DMS153 (cell line): ENCODE measurements at places on chromosomes 4 and X.

DNA sequence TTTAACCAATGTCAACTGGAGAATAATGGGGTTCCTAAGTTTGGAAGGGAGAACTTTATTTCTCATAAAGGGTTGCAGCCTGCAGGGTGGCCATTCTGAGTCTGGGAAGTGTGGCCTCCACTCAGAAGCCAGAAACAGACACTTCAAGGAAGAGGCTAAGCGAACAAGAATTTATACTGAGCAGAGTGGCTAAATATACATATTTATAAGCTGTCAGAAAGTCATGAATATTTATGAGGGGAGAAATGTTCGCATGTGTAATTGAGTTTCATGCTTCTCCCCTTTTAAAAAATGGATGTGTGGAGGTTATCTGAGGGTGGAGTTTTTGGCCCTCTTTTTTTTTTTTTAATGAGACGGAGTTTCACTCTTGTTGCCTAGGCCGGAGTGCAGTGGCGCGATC, 78.1 kb upstream of the PLAC8 start:
- no peak for DNase-seq

DNA sequence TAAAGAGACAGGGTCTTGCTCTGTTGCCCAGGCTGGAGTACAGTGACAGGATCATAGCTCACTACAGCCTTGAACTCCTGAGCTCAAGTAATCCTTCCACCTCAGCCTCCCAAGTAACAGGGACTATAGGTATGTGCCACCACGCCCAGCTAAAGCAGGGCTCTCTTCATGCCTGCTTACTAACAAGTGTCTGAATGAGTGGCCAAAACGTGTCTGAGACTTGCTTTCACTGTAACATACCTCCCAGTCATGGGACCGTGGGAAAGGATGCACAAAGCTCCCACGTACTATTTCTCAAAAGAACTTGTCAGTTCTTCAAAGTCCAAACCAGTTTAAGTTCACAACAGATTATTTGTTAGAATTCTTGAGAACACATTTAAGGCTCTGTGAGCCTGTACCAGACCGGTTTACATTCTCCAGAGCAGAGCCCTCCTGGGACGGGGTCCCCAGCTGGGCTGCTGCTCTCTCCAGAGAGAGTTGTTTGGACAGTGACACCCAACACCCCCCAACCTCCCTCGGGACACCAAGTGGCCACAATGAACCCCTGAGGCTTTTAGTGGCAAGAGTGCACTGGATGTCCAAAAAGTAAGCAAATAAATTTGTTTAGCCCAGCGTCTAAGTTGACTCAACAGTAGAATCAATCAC, 24.1 kb downstream of the SH3KBP1 start:
- no peak for DNase-seq

GRCh38 chrX:54807524-54808108, at the start of gene MAGED2:
MAGED2 (plus strand) TSS chrX:54807745; CDS start chrX:54809332, 1,587 bp downstream.
- no peak for DNase-seq

GRCh38 chrX:85024044-85024443, 20.4 kb downstream of the APOOL start:
- DNase-seq, result no peak

GRCh38 chr4:85408301-85408700, 66.6 kb upstream of the ARHGAP24 start:
- no peak for DNase-seq

DNA sequence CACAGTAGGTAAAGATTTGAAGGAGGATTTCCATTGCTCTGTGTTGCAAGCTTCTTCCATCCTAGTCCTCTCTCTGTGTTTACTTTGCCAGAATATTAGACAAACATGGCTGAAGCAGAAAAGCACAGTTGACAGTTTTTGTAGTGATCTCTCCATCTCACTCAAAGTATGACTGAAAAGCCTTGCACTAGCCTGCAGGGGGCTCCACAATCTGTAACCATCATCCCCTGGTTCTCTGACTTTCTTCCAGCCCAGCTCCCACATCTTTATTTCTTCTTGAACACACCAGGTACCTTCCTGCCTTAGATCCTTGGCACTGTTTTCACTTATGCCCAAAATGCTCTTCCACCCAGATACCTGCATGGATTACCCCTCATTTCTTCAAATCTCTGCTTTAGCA, 34.1 kb upstream of the HHIP start:
- no peak for DNase-seq

GRCh38 chr4:182225257-182225852, 17.8 kb upstream of the TENM3 start:
- peak; percentile 84 for DNase-seq

DNA sequence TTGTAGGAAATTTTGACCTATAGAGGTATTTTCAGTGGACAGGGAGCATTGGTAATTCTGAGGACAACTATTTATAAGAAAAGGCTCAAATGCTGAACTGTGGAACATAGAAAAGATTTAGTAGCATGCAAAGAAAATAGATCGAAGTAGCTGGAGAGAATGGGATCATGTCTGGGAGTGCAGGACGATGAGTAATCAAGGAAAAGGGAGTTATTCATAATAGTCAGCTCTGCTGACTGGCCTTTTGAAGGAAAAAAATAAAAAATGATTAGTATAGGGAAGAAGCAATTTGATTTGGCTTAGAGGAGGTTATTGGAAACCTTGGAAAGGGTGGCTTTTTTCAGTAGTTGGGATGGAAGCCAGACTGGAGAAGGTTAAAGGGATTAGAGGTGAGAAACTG, 22.9 kb upstream of the ANK2 start:
- DNase-seq, result no peak

GRCh38 chrX:67619253-67619652, 75.4 kb downstream of the AR start:
- DNase-seq, result no peak

- DNase-seq, result no peak
Measured at GRCh38 chrX:121455890-121456289, 408.5 kb downstream of the GLUD2 start.

DNA sequence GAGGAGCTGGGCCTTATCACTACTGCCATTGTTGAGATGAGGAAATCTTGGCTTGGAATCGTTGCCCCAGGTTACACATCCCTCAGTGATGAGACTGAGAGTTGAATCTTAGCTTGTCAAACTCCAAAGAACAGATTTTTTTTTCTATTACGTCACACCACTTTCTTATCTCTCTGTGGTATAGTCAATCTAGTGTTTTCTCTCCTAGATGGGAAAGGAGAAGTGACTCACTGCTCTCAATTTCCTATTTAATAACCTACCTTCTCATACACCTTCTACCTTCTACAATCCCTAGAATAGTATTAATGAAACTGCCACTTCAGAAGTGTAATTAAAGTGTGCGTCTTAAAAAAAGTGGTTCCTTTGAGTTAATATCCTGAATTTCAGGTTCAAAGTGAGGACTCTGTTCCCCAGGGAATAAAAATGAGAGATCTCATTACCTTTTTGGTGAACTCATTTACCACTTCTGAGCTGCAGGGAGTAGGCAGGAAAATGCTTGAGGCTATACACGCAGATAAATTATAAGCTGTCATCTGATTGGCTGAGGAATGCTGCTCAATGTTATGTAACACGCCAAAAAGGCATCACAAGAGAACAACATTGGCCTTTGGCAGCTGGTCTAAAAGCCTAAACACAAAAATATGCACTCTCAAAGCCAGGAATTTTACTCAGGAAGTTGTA, 59.3 kb downstream of the MAD2L1 start:
- no peak for DNase-seq

GRCh38 chr4:80075995-80076675, 3.1 kb upstream of the ANTXR2 start:
- no peak for DNase-seq

DNA sequence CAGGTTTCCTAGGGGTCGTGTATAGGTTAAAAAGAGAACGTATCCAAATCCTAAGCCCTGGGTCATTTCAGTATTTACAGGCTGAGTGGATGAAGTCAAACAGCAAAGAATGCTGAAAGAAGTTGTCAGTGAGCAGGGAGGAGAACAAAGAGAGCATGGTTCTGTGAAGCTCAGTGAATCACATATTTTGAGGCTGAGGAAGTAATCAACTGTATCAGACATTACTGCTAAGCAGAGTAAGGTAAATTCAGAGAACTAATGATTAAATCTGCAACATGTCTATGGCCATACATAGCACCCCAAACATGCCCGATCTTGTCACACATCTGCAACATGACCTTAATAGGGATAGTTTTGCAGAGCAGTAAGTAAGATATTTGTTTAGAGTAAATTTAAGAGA, 1130.3 kb downstream of the RAPGEF2 start:
- DNase-seq, result no peak

DNA sequence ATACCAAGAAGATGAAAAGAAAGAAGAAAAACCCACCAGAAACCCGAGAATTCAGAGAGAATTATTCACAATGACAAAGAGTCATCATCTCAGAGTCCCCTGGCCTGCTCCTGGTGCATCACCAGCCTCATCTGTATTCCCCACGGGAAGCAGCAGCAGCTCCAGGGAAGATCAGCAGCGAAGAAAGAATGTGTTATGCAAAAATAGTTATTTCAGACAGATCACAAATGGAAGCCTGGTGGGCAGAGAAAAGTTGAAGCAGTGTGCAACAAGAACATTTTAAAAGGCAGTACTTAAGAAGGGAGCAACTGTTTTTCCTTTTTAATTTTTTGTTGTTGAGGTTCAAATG, 189.2 kb downstream of the PPP3CA start:
- DNase-seq, result no peak

DNA sequence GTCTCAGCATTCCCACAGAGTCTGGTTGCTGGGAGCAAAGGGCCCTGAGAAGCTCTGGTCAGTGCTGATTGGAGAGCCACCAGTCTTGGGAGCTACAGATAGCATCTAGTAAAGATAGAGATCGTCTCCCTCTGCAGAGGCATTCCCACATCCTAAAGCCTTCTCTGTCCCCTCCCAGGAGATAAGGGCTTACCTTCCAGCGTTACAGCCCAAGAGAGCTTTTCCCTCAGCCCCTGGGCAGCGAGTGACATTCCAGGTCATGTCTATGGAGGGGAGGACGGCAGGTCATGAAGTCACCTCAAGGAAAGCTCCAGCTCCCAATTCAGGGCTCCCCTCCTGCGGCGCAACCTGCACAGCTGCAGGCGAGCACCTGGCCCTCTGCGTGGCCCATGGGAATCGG, 29.9 kb downstream of the CLDN34 start:
- DNase-seq, result no peak

GRCh38 chr4:101279377-101279871, 67.9 kb downstream of the PPP3CA start:
- DNase-seq, result no peak

DNA sequence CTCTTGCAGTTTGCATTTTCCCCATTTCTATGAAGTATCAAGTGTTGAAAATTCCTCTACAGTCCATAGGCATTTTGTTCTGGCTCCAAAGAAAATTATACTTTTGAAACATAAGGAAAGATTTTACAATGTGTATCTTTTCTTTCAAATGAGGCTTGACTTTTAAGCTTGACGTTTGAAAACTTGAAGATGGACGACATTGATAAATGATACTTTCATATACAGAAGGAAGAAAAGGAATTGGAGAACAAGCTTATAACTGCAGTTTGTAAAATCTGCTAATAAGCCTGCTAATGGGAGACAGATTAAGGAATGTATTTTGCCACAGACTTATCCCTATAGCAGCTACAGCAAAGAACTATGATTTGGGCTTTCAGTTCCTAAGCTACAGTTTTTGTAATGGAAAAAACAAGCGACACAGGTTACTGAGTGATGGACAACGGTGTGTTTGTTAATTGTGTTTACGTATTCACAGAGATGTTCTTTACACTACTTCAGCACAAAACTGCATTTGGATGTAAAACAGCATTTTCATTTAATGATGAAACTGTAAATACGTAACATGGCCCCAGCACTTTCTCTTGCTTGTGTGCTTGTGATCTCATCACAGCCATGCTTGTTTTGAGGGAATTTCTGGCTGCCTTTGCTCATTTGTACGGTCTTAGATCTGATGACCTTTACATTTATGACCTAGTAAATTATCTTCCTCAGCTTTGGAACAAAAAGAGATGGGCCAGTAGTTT, 83.2 kb upstream of the FAT1 start:
- no peak for DNase-seq

GRCh38 chrX:66015900-66016689, 23.8 kb downstream of the VSIG4 start:
- DNase-seq, result no peak

DNA sequence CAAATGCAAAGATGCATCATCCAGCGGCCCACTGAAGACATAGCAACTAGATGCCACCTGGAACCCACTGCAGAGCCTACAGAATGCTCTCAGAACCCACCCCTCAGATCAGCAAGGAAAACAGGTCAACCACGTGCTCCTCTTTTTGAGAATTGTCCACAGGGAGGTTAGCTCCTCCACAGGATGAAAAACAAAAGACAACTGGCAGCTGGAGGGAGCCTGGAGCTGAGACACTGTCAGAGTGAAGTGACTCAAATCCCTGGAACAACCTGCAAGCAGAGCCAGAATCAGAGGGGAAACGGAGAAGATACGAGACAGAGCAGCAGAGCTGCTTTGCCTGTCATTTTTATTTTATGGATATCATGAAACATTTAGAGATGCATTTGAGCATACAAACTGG, 277.6 kb downstream of the GASK1B start:
- no peak for DNase-seq

GRCh38 chr4:53121264-53121865, 244.5 kb downstream of the SCFD2 start:
- no peak for DNase-seq

DNA sequence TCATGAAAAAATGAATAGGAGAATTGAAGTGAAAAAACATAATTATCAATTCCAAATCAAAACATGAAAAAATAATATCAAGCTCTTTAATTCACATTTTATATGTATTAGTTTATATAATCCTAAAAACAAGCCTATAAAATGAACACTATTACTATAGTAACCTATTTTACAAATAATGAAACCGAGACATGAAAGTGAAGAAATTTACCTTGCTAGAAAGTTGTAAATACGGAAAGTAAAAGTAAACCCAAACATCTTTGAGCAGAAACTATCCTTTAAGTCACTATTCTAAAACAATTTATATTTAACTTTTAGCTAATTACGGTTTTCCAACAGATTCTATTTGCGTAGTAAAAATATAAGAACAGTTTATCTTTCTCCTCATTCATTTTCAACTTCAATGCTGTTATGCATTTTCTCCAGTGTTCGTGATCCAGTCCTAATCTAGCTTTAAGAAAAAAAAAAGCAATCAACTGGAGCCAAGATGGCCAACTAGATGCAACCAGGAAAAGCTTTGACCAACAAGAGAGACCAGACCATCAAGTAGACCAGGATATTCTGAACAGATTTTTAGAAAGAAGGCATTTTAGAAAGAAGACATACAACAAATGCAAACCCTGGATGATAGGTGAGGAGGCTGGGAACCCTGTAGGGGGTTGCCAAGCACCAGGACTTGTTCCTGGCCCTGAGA, 67.0 kb downstream of the DDX53 start:
- DNase-seq, result no peak

GRCh38 chr4:74822603-74823002, 28.3 kb upstream of the BTC start:
- DNase-seq, result no peak

- no peak for DNase-seq
Measured at GRCh38 chr4:117481742-117482141, 396.4 kb upstream of the TRAM1L1 start.

GRCh38 chrX:26871967-26872366, 591.2 kb downstream of the PPP4R3C start:
- DNase-seq, result no peak

GRCh38 chr4:85898231-85898630, 423.3 kb downstream of the ARHGAP24 start:
- DNase-seq, result no peak

- DNase-seq, result no peak
Measured at GRCh38 chr4:78706302-78706701, 69.8 kb upstream of the BMP2K start.

- no peak for DNase-seq
Measured at GRCh38 chrX:110713666-110714065, 82.0 kb downstream of the CHRDL1 start.

- DNase-seq, result no peak
Measured at GRCh38 chr4:7844594-7844991, 95.1 kb downstream of the AFAP1 start.
